ENCODE measurements at places on chromosomes 5 and 9.

GRCh38 chr5:43274435-43275114 lies 38.6 kb downstream of the HMGCS1 start:
- no peak for DNase-seq

- DNase-seq = no peak
Measured at GRCh38 chr9:19552282-19553105, 143.7 kb downstream of the ACER2 start.

- DNase-seq = no peak
Measured at GRCh38 chr9:133405508-133406438, 12.0 kb downstream of the REXO4 start.

DNA sequence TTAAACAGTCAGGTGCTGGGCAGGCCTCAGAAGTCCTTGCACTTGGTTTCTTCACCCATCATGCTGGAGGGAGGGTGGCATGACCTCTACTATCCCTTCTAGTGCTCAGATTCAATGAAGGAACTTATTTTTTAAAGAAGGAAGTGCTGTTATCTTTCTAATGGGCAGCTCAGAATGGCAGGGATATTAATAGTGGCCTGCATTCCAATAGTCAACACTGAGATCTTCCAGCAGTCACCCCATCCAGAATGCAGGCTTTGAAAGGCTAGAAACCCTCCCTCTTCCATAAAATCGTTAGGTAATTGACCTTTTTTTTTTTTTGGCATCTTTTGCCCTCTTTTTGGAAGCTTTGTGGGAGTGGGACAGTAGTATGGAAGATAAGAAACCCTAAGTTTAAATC lies 325.0 kb downstream of the ARRDC3 start:
- no peak for DNase-seq

- DNase-seq = no peak
Measured at GRCh38 chr5:59040024-59040803, 457.3 kb downstream of the RAB3C start.

- DNase-seq = no peak
Measured at GRCh38 chr9:112285056-112285455, 48.4 kb downstream of the PTBP3 start.

DNA sequence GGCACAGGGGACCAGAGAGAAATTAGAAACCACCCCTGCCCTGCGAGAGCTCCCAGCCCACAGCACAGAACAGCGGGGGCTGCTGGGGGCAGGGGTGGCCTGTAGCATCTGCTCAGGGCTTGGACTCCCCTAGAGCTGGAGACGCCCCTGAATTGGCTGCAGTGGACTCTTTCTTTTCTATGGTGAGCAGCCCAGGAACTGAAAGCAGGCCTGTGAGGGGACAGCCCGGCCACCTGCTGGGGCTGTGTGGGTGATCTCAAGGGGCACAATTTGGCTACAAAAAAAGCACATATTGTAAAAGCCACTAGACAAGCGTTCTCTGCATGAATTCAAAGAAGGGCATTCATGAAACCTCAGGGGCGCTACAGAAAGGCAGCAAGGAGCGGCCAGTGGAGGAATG lies 57.5 kb upstream of the ICE1 start:
- DNase-seq = no peak

- no peak for DNase-seq
Measured at GRCh38 chr5:53475320-53475719, 5.1 kb upstream of the FST start.

DNA sequence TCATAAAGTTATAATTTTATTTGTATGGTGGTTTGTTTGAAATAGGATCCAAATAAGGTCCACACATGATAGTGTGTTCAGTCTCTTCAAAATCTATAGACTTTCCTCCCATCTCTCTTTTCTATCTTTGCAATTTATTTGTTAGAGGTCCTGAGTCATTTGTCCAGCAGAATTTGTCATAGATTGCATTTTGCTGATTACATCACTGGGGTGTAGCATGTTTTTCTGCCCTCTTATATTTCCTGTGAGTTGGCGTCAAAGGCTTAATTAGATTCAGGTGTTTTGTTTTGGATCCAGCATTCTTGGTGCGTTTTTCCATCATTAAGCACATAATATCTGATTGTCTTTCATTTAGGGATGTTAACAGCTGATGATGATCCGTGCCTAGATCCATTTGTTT lies 15.0 kb downstream of the CYFIP2 start:
- DNase-seq = no peak

- DNase-seq = no peak
Measured at GRCh38 chr5:68193481-68194036, 22.0 kb upstream of the PIK3R1 start.

DNA sequence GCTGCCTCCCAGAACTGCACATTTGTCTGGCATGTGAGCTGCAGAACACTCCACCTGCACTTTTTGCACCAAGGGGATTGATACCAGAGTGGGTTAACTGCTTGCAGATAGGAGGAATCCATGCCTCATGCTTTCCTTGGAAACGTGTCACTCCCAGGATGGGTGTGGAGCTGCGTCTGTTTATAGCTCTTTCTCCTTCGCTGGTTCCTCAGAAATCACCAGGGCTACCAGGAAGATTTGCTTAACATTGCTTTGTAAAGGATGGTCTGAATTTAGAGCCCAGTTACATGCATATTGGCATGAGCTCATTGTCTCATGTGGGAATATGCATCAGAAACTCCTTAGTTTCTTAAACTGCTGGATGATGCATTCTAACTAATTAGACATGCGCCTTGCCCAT lies 234.6 kb downstream of the GADD45G start:
- no peak for DNase-seq

DNA sequence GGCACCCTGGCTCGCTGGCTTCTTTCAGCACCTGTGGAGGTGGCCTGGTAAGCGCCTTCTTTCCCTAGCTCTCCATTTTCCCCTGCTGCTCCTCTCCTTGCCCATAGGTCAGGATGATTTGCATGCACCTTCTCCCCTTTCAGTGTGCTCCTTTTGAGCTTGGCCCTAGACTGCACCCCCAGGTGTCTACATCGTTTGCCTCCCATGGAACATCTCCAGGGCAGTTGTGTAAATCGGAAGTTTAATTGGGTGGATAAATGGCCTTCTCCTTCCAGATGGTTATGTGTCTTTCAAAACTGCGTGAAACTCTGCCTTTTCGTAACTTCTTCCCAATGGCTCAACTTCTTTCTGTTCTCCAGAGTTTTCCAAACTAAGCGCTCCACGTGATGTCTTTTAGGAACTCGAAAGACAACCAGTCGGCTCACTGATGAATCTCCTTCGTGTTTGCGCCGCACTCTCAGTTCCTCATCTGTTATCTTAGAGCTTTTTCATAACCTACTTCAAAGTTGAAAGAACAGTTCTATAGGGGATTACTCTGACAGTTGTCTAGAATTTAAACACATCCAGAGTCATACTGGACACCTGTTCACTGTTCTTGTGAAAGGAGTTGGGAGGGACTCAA lies 1.7 kb downstream of the ADAMTS19 start:
- DNase-seq = no peak

GRCh38 chr9:123739387-123739786 lies 190.5 kb downstream of the DENND1A start:
- no peak for DNase-seq

DNA sequence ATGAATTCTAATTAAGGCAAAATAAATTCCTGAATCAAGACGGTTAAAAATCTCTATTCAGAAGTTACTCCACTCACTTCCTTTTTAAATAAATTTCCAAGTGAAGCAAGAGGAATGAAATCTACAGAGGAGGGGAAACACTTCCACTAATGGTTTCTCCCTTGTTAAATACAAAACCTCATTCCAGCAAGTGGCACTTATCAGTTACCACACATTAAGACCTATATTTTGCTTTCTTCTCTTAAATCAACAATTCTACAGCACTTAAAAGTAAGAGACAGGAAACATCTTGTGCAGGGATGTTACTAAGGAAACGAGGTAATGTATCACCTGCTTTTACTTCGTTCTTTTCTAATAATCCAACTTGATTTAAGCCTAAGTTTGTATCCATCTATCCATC lies 172.6 kb downstream of the RAPGEF6 start:
- no peak for DNase-seq

DNA sequence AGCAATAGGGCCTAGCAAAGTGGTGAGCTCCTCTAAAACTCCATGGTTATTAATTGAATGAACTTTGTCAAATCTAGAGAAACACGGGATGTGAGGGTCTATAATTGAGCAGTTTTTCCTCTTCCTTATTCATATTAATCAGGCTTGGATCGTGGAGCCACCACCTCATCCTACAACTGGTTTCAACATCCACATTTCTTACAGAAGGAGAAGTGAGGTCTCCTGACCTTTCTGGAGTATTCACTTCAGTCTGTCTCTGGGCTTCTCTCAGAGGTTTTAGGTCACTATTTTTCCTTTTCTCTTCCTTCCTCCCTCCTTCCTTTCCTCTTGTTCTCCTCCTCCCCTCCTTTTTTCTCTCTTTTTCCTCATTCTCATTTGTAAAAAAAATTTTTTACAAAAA lies 177.3 kb upstream of the ACTBL2 start:
- DNase-seq = no peak

- no peak for DNase-seq
Measured at GRCh38 chr5:29162297-29162696, 2031.2 kb upstream of the CDH6 start.
